ENCODE measurements at places on chromosomes 16 and 17. TPM values are rescaled to one million over a fixed set of nuclear protein-coding genes. Genes with fewer than 3 reads are reported as not detected.

TBCD gene
- total RNA-seq, result 24.9 TPM

MMP2 gene
- total RNA-seq, result 1,311 TPM

SALL1 gene
- 0.17 TPM for total RNA-seq

NRN1L gene
- total RNA-seq, result 0.17 TPM

TRPV3 gene
- total RNA-seq, result 0.77 TPM

VTN gene
- total RNA-seq, result 0.51 TPM

KRT33B gene
- total RNA-seq, result not detected

TP53TG3B gene
- not detected for total RNA-seq

SLC22A31 gene
- 0.17 TPM for total RNA-seq

MMP15 gene
- total RNA-seq, result 2.1 TPM

CMTM2 gene
- total RNA-seq, result not detected

TMEM92 gene
- not detected for total RNA-seq

KRTAP4-4 gene
- total RNA-seq, result not detected

PMP22 gene
- 74.0 TPM for total RNA-seq

P2RX5 gene
- total RNA-seq, result 0.99 TPM

C16orf86 gene
- total RNA-seq, result 5.6 TPM

ITGAL gene
- not detected for total RNA-seq

C16orf74 gene
- 5.4 TPM for total RNA-seq

CDK5R1 gene
- 0.33 TPM for total RNA-seq

LPO gene
- not detected for total RNA-seq

KRT20 gene
- total RNA-seq, result not detected

Measured in fibroblast of lung (primary cell).